ENCODE measurements at places on chromosomes 12 and 14.

DNA sequence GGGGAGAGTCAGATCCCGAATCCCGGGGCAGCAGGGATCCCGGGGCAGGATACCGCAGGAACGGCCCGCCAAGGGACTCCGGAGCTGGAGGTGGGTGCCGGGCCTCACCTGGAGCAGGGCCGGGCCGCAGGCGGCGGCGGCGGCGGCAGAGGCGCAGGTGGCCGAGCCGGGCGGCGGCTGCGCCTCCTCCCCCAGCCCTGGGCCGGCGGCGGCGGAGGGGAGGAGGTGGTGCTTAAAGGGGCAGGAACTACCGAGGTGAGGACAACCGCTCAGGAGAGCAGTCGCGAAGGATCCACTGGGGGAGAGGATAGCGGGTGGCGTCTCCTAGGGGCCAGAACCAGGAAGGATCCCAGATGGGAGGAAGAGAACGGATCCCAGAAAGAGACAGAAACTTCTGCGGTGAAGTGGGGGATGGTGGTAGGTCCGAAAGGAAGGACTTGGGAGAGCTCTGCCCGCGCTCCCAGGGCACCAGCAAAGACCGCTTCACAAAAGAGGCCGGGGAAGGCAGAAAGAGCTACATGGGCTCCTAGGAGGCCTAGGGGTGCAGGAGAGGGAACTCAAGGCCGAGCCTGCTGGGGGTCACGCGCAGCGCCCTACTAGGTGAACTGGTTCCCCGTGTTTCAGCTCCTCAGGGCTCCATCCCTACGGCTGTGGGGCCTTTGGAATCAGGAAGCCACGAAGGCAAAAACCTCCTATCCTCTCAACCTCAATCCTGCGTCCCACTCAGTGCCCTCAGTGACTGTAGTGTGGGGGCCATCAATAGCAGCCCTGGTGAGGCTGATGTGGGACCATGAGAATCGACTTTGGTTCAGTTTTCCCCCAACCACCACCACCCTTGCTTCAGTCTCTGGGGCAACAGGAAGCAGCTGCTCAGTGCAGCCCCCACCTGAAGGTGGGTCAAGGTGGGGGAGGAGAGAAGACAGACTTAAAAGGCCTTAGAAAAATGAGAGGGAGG lies 5.0 kb upstream of the BAZ2A start:
- peak; percentile 58 for DNase-seq

DNA sequence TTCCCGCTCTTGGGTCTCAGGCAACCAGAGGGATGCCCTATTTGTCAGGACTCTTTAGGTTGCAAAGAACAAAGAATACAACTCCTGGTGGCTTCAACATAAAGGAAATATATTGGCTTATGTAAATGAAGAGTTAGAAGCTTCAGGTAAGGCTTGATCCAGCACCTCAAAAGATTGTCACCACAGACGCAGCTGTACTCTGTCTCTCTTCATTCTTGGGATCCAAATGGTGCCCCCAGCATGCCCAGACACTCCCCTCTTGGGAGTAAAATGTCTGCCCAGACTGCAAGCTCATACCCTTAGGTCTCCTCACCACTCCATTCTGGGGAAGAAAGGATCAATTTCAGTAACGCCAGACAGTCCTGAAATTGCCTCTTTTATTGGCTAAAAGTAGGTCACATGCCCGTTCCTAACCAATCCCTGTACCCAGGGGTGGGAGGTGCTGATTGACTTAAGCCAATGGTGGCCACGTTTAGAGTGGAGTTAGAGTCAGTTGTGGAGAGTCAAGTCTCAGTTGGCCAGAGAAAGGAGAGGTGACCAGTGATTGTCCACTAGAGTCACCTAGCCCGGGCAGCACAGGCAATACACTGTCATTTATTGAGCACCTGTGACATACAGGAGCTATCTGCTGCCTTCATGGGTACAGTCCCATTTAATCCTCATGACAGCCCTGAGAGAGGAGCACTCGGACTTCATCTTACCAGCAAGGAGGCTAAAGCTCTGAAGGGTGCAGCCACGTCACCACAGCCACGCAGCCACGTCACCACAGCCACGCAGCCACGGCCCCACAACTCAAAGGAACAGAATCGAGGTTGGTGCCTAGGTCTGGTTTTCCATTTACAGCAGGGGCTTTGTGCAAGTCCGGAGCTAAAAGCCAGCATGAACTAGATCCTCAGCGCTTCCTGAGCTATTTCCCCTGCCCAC lies 19.7 kb upstream of the BEGAIN start:
- no peak for DNase-seq

GRCh38 chr12:90299121-90299520 lies 590.5 kb upstream of the ATP2B1 start:
- no peak for DNase-seq

- no peak for DNase-seq
Measured at GRCh38 chr14:68789821-68790643, 2.8 kb downstream of the ZFP36L1 start.

GRCh38 chr14:93619176-93619793 lies 169.0 kb downstream of the PRIMA1 start:
- no peak for DNase-seq

- no peak for DNase-seq
Measured at GRCh38 chr12:47377414-47378221, 297.9 kb upstream of the AMIGO2 start.

DNA sequence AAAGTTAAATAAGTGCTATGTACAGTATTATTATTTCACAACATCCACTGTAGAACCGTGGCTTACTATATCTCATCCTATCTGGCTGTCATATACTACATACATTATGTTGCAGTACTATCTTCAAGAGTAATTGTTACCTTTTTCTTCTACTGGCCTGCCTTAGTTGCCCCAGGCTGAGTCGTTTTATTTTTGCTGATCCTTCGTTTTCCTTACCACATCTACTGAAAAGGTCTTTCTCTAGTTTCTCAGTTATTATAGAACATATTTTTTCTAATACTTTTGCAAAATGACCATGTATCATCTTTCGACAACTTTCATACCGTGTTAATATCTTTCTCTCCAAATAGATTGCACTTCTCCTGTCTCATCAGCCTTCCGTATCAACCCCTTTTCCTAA lies 523.1 kb downstream of the SOX5 start:
- no peak for DNase-seq

All from stimulated activated CD8-positive, alpha-beta memory T cell treated with anti-CD3 and anti-CD28 coated beads, Interleukin-7, amount 100 ng/mL, for 4 hours (primary cell).